ENCODE measurements at places on chromosomes 2 and 18.

DNA sequence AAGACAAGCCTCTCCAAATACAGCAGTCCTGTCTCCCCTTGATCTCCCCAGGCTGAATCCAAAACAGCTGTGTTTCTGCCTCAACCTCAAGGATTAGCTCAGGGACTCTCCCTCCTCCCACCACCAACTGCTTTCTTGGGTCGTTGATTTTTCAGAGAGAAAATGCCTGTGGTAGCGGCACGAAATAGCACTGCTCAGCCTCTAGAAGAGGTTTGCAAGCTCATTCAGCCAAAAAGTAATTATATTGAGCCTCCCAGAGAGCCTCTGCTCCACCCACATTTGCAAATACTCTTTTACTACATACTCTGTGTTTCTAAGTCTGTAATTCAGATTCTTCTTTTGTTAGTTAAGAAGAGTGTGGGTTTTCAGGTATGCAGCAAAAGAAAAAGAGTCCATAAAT is 396.4 kb upstream of the TNP1 start:
- DNase-seq = no peak

- DNase-seq = no peak
Observed at GRCh38 chr18:35469725-35470124, 28.0 kb downstream of the INO80C start.

DNA sequence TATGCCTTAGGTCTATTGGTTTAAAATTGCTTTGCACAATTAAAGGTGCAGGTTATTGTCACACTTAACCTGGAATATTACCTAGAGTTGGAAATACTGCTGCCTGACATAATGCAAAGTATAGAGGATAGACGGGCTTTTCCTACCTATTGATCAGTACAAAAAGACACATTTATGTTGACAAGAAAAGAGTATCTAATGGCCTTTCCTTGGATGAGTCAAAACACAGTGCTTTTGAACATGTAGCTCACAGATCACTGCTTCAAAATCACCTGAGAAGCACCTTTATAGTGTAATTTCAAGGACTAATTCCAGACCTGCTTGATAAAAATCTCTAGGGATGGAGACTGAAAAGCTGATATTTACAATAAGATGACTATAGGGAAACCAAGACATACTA is 262.8 kb downstream of the DCC start:
- DNase-seq = no peak

DNA sequence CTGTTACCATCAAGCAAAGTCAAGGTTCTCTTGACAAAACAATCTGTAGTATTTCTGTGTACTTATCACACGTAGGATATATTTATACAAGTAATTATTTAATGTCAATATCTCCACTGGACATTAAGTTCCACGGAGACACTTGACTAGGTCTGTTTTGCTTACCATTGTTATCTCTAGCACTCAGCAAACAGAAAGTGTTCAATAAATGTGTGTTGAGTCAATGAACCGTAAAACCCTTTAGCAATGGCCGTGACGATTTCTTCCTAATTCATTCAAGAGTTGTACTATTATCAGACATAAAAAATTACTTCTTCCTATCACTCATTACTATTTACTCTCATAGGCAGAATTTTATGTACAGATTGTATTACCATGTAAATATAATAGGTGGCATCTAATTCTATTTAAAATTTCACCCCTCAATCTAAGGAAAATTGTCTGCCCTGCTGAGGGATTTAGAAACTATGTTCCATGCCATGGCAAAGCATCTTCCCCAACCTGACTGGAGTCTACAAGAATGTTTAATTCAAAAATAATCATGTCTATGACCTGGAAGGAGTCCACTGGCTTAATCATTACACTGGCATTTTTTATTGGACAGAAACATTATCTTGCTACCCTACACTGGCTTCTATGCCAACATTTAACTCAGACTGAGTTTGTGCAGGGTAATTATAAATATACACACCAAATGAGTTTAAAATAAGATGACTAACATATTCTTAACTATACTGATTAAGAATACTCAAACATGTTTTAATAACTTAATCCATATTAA is 301.9 kb downstream of the ZEB2 start:
- DNase-seq = no peak

DNA sequence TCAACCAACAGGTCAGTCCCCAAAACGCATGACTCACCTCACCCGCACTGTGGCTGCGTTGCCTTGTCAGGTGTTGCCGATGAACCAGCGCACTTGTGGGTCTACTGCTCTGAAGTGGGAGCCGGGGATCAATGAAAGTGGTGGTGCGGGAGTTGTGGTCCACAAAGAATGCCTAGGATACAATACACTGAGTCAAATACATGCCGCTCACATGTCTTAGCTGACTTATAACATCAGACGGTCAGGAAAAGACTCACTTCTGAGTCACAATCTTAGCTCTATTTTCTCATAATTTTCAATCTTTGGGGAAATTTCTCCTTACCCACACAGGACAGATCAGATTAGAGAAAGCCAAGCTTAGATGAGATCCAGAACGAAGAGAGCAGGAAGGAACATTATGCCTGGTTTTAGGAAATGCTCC is 107.1 kb upstream of the STK17B start:
- DNase-seq = no peak

DNA sequence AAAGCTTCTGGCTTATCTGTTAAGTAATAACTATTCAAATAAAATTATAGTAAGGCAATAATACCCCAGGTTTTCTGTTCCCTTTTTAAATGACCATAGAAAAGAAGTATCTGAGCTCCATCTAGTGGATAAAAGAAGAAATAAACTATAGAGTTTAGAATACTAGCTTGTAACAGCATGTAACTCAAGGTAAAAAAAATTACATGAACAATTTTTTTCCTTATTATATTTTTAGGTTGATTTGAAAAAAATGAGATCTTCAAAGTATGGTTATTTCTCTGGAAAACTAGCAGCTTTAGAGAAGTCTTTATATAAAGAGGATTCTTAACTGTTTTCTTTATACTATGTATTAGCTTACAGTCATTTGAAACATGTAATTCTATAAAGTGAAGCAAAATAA is 58.1 kb downstream of the NCKAP1 start:
- DNase-seq = no peak

DNA sequence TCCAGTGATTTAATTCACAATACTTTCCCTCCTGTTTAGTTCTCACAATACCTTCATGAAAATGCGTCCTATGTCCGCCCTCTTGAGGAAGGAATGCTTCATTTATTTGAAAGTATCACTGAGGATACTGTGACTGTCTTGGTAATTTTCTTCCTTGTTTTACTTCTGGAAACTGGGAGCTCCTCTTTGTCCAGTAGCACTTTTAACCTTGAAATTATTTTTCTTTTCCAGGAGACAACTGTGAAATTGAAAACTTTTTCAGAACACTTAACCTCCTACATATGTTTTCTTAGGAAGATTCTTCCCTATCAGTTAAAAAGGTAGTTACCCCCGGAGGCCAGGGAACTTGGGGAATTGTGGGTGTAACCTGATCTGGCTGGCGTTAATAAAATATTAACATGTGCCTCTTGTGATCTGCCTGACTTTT is 58.9 kb upstream of the STON1 start:
- no peak for DNase-seq

DNA sequence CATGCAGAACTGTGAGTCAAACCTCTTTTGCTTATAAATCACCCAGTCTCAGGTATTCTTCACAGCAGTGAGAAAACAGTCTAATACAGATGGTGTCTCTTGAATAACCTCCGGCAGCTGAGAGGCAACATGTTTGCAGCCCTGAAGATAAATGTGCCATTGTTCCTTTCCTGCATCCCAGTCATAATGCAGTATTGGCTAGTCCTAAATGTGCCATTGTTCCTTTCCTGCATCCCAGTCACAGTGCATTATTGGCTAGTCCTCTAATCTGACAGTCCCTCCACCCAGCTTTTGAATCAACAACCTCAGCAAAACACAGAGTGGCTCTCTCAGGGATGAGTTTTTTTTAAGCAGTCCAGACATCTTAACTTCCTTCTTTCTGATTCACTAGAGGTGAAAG is 550.7 kb downstream of the RIT2 start:
- no peak for DNase-seq

- DNase-seq = no peak
Observed at GRCh38 chr2:162115076-162115475, 37.0 kb downstream of the GCG start.

- no peak for DNase-seq
Observed at GRCh38 chr2:163774862-163775261, 39.1 kb upstream of the FIGN start.

GRCh38 chr2:42819160-42819559 is 26.8 kb upstream of the HAAO start:
- no peak for DNase-seq

DNA sequence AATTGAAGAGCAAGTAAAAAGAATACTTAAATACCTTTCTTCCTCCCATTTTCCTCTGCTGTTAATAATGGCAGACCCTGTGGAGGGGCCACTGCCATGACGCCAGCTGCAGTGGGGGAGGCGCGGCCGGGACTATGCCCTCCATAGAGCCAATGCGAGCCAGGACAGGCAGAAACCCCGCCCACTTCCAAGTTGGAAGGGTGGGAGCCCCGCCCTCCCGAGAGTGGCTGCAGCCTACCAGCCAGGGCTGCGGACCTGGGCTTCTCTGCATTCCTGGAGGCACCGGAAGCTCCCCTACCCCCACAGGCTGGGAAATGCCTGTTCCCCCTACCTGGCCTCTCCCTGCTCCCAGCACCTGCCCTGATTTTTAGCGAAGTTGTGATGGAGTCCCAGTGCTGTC is 439.4 kb upstream of the CDH19 start:
- no peak for DNase-seq

- no peak for DNase-seq
Observed at GRCh38 chr2:182504903-182505302, 78.1 kb upstream of the PDE1A start.
